ENCODE measurements at places on chromosomes 2 and 18.

DNA sequence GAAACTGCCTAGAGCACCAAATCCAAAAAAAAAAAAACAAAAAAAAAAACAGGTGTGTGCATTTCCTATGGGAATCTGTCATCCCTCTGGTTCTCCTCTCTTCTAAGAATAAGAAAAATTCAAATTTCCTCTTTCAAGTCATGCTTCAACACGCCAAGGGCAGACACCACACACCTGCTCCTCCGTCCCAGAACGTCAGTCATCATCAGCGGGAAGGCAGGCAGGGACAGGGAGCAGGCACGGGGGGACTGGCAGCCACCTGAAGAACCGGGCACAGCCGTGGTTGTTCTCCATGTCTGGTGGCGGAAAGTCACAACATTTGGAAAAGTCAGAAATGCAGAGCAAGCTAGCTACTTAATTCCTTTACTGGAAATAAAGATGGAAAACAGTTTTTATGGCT, 214.8 kb downstream of the IKZF2 start:
- DNase-seq: no peak

DNA sequence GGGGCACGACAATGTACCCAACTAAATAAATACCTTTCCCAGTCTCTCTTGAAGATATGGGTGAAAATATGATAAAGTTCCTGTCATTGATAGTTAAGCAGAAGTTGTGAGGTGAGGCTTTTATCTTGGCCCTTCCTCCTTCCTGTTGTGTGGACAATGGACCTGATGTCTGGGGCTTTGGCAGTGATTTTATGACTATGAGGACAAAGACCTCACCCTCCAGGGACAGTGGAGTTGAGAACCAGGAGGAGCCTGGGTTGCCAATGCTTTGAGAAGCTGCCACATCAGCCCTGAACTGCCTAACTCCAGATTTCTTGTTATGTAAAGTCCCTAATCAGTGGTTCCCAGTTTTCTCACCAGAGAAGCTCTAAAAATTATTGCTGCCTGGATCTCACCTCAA, 20.8 kb upstream of the MGAT4A start:
- no peak for DNase-seq

- no peak for DNase-seq
Measured at GRCh38 chr18:7684966-7685365, 117.8 kb downstream of the PTPRM start.

GRCh38 chr2:8418721-8419120, 263.1 kb upstream of the ID2 start:
- no peak for DNase-seq

- no peak for DNase-seq
Measured at GRCh38 chr2:1670636-1671035, 73.7 kb downstream of the PXDN start.

GRCh38 chr2:233989221-233989858, 61.2 kb upstream of the SPP2 start:
- no peak for DNase-seq

DNA sequence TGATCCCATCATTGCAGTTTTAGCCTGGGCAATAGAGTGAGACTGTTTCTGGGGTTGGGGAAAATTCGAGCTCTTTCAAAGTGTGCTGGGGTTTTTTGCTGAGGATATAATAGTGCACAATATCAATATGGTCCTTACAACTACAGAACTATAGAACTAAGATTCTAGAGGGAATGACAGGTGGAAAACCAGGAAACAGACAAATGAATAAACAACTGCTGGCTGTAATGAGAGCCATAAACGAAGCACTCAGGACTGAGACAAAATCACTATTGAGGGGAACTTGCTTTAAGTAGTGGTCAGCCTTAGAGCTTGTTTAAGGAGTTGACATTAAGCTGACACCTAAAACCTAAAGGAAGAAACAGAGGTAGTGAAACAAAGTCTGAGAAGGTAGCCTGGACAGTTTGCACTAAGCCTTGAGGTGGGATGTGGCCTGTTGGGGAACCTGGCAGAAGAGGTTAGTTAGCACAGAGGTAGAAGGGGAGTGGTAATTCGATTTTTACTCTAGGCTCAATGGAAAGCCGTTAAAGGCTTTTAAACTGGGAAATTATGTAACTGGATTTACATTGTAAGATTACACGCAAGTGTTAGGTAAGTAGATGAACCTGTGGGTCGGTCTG, 33.8 kb downstream of the LCLAT1 start:
- DNase-seq: no peak

DNA sequence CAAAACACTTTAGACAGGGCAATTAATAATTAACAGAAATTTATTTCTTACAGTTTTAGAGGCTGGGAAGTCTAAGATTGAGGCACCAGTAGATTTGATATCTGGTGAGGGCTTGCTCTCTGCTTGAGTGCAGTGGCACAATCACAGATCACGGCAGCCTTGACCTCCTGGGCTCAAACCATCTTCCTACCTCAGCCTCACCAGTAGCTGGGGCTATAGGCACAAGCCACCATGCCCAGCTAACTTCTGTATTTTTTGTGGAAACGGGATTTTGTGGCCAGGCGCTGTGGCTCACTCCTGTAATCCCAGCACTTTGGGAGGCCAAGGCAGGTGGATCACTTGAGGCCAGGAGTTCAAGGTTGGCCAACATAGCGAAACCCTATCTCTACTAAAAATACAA, 29.0 kb upstream of the ACVR1 start:
- DNase-seq: no peak

- DNase-seq: no peak
Measured at GRCh38 chr2:195495351-195495750, 161.7 kb upstream of the SLC39A10 start.

GRCh38 chr2:164485541-164485940, 135.7 kb downstream of the GRB14 start:
- DNase-seq: no peak

DNA sequence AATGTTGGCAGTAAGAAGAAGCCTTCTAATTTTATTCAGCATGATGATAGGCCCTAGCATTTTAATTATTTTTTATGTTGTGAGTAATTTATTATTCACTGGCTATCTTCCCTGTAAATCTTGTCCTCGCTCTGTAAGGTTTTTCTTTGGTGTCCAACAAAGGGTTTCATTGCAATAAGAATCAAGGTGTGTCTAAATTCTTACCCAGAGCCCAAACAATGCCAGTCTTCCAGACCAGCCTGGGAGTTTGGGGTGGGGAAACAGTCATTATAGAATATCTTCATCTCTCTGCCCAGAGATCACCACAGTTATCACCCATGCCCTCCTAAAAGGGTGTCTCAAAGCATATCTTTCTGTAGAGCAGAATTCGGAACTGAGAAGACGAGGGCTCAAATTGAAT, at the start of gene DSG4:
TSS of gene DSG4 (plus strand) at position 301 of the 400 bp plus-strand sequence. CDS start 135 bp downstream, outside the sequence.
- no peak for DNase-seq

GRCh38 chr2:238873381-238873801, 25.5 kb downstream of the TWIST2 start:
- no peak for DNase-seq

- no peak for DNase-seq
Measured at GRCh38 chr2:220915092-220915623, 656.9 kb downstream of the EPHA4 start.

DNA sequence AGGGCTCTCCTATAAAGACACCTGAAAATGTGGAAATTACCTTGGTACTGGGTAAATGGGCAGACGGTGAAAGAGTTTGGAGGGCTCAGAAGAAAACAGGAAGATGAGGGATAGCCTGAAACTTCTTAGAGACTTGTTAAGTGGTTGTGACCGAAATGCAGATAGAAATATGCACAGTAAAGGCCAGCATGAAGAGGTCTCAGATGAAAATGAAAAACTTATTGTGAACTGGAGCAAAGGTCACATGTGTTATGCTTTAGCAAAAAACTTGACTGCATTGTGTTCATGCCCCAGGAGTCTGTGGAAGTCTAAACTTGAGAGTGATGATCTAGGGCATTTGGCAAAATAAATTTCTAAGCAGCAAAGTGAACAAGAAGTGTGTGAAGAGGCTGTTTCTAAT, 137.1 kb downstream of the CBLN2 start:
- DNase-seq: no peak

GRCh38 chr18:59061914-59062642, 77.6 kb upstream of the SEC11C start:
- no peak for DNase-seq

GRCh38 chr2:98538280-98539041, 69.9 kb downstream of the COA5 start:
- DNase-seq: no peak

GRCh38 chr2:19351899-19352697, 6.3 kb downstream of the OSR1 start:
- peak; percentile 23 for DNase-seq

- no peak for DNase-seq
Measured at GRCh38 chr2:126413079-126413478, 242.9 kb upstream of the GYPC start.

- DNase-seq: no peak
Measured at GRCh38 chr2:33208400-33208799, 261.6 kb downstream of the LTBP1 start.

GRCh38 chr2:149908726-149909683, 321.4 kb upstream of the MMADHC start:
- DNase-seq: no peak

- peak; percentile 45 for DNase-seq
Measured at GRCh38 chr2:119174993-119175347, 16.4 kb upstream of the C1QL2 start.

- DNase-seq: no peak
Measured at GRCh38 chr2:157441072-157441454, 2.8 kb downstream of the CYTIP start.

DNA sequence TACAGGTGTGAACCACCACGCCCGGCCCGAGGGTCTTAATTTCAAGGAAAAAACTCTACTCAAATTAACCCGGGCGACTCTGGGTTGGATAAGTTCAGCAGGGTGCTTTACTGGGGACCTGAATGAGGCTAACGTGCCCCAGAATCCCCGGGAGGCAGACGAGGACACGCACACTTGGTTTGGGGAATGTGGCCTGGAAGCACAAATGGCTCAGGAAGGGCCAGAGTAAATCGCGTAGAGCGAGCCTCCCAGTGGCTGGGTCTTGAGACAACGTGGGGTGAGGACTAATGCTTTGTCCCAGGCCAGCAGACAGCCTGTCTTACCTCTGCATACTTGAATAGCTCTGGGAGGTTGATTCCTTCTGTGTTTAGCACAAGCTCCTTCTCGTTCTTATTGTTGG, 75.8 kb downstream of the POLR1A start:
- DNase-seq: no peak

DNA sequence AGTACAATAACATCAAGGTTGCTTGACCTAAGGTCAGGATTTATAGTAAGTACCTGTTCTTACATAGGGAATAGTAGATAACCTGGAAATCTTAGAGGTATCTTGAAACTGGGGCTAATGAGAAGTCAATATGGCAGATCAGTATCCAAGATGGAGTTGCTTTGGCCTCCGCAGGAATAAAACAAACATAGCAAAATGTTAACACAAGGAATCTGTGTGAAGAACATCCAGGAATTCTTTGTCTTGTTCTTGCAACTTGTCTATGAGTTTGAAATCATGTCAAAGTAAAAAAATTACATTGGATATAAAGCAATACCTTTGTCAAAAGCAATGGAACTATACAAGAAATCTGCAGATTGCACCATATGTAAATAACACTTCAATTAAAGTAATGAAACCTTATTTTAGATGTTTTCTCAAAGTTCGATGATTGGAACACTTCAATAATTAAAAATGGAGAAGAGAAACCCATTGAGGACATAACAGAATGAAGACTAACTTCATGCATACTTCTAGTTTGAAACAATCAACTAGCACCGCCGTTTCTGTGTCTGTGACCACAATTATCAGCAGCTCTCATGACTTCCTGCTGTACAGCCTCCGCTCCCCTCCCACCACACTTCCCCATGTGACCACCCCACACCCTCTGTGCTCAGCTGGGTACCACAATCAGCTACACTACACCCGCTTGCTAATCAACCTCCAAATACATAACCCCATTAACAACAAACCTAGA, 27.6 kb downstream of the C2orf76 start:
- DNase-seq: no peak

DNA sequence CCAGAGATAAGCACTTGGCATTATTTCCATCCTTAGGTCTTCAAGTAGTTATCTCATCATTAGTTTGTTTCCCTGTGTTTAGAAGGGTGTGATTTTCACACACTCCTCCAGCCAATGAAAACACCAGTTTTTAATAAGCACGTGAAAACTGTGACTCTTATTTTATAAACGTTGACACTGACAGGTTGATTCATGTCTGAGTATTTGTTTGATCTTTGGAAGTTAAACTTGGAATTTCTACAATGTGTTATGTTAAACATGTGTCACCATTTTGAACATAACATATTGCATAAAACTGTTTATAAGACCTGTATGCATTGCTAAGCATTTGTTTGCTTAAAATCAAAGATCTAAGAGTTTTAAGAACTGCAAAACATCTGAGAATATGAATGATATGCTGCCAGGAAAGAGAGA, 27.6 kb downstream of the SLC40A1 start:
- no peak for DNase-seq

- no peak for DNase-seq
Measured at GRCh38 chr2:138238908-138239307, 262.7 kb upstream of the SPOPL start.

GRCh38 chr2:101899871-101900270, 91.9 kb upstream of the IL1R2 start:
- no peak for DNase-seq

DNA sequence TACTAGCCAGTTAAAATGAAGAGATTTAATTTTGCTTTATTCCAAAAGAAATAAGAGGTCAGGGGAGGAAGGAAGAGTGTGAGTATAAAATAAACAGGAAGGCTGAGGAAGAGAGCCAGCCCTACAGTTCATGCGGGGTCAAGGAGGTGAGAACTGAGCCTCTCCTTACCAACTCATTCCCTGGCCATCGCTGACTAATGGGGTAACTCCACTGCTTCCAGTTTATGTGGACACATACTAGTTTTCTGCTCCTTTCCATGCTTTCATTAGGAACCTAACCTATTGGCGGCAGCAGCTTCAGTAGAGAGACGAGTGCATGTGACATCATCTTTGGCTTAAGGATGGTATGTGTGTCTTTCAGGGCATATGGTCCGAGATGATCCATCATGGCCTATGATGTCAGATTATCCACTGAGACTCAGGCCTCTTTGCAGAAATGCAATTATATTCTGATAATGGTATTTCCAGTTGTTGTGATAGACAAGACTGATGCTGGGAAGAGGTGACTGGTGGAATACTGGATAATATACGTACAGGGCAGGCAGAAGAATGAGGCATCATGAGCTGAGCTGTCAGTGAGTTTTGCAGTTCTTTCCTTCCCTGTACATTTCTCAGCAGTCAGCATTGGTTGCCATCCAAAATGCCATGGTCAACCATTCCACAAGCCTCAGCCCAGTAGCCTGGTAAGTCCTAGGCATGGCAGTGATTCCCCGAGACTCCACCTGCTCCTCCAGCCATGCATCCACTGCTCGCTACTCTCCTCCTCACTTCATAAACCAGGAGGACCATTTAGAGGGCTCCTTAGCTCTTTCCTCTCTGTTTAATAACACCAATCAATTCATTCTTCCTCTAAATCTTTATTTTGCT, 184.6 kb upstream of the OSR1 start:
- no peak for DNase-seq

GRCh38 chr18:3321133-3321812, 59.3 kb downstream of the MYL12B start:
- no peak for DNase-seq

DNA sequence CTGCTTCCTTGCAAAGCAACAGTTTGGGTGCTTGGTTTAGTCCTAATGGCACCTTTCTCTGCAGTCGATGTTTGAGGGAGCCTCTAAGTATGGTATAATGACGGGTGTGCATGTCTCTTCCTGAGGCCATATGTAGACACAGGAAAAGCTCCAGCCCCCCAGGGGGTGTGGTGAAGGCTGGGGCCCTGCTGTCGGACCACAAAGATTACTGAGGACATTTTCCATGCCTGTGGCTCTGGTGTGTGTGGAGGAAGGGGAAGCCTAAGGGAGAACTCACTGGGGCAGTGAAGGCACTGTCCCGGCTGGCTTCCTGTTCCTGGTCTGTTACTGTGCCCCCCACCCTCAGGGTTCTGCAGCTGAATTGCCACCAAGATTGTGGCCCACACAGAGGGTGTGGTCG, 187.1 kb downstream of the FHOD3 start:
- no peak for DNase-seq

Measured in ELF-1 (cell line).